ENCODE measurements at places on chromosomes 6 and 20.

DNA sequence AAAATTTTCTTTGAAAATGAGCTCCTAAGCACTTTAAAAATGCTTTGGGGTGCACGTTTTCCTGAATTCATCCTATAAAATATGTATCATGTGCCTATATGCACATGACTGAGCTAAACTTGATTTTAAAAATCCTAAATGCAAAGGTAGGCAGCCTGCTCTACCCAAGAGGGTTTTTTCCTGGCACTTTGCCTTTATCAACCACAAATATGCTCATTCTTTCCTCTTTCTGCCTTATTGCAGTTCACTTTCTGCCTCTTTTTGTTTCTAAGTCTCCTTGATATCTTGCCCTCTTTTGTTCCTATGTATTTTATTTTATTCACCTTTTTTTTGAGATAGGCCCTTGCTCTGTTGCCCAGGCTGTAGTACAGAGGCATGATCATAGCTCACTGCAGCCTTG is 229.3 kb downstream of the GRM1 start:
- no peak for DNase-seq

DNA sequence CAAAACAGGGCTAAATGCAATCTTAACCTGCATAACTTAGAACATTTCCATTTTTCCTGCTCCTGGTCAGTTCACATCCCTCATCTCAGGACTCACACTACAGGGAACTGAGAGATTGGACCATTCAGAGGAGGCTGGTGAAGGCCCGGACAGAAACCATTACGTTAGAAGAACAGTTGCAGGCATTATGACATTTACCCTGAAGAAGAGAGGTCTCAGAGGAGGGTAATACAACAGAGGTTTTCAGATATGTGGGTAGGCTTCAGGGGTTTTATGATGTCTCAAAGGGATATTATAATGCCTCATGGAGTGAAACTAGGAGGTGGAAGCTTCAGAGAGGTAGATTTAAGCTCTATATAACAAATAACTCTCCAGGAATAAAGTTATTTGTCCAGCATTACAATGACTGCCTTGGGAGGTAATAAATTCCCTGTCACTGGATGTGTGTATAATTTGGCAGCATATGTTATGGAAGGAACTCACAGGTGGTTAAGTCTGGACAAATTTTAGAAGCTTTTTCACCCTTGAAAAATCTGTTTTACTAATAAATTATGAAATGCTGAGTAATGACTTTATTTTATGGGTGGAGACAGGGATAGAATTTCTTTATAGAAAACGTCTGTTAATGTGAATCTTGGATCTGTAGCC is 36.7 kb upstream of the RIPOR2 start:
- DNase-seq: no peak

GRCh38 chr6:19830171-19830570 is 7.0 kb upstream of the ID4 start:
- no peak for DNase-seq

- no peak for DNase-seq
These were observed 19.0 kb downstream of the PXDC1 start for GRCh38 chr6:3732345-3733141.

DNA sequence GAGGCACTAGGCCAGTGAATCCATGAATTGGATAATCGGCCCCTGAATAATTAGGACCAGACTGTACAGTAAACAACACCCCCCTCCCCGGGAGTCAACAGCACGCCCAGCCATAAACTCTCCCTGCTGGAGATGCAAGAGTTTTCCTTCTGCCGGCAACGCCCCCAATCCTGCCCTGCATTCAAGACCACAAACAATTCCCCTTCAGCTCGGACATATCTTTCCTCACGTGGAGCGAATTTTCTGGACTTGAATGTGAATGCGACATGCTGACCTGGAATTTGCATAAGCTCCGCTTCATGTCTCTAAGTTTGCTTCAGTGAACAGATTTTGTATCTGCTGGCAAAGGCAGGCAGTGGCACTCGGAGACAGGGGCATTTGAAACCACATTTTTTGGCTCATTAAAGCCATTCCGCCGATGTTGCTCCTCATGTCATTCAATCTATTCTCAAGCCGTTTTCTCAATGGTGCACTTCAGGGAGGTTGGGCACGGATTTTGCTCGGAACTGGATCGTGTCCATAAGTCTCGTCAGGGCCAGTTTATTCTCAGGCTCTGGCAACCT is 38.0 kb upstream of the GMPR start:
- no peak for DNase-seq

DNA sequence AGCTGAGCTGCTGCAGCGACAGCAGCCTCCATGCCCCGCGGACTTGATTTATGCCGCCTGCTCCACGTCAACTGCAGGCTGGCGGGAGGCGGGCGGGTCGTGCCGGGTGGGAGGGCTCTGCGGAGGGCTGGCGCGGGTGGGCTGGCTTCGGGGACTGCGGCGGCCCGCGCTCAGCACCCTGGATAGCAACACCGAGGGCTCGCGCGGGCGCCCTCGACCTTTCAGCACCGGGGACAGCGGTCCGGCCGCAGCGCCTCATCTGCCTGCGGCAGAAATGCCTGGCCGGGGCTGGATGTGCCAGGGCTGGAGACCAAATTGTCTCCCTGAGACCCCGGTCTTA is 792 bp downstream of the SNAP25 start:
- peak; percentile 21 for DNase-seq

DNA sequence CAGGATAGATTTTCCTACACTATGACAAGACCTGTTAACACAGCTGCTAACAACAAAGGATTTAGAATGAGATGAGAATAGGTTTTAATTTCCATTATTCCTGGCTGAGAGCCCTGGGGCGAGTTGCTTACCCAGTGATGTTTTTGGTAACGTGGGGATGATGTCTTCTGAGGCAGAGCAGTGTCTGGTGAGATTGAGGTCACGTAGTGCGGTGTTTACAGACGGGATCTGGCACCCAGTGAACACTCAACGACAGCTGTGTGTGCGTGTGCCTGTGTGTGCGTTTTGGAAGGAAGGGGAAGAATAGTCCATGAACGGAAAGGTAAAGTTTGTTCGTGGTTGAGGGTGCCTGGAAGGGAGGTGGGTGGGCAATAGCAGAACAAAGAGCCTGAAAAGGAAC is 384.7 kb downstream of the C6orf118 start:
- no peak for DNase-seq

GRCh38 chr6:105849746-105850145 is 236.4 kb upstream of the PRDM1 start:
- no peak for DNase-seq

GRCh38 chr20:50731930-50732690 is 730 bp downstream of the PARD6B start:
- no peak for DNase-seq

- DNase-seq: no peak
These were observed 18.5 kb upstream of the IRF4 start for GRCh38 chr6:373031-373430.

GRCh38 chr20:63641146-63641791 is 12.0 kb downstream of the STMN3 start:
- DNase-seq: no peak

GRCh38 chr20:56443654-56444540 is 24.5 kb upstream of the RTF2 start:
- no peak for DNase-seq

GRCh38 chr20:8036771-8037170 is 17.2 kb upstream of the TMX4 start:
- no peak for DNase-seq

GRCh38 chr6:6686748-6687601 is 98.5 kb downstream of the LY86 start:
- DNase-seq: no peak

DNA sequence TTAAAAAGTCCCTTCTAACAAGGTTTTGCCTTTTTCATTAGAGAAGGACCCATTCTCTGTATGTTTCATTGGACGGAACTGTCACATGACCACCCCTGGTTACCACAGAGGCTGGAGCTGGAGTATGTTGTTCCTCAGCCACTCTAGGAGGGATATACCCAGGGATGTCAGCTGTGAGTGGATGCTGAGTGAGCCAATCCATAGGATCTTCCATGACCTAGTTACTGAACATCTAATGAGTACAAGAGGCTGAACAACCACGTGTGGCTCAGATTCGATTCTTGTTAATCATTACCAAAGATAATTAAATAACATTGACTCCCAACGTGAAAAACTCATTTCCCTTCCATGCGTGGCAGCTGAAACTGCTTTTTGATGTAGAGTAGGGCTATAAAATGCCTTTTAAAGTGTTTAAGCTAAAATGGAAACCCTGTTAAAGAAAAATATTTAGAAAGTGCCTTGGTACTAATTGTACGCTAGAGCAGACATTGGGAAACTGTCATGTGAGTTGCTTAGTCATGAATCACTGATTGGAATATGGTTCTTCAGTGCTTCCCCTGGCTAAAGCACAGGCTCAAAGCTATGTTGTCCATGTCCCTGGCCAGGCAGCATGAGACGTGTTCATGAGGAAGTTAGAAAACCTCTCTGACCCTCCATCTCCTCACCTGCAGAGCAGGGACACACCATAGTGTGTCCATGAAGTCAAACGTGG is 256.1 kb downstream of the ZNF217 start:
- DNase-seq: no peak

DNA sequence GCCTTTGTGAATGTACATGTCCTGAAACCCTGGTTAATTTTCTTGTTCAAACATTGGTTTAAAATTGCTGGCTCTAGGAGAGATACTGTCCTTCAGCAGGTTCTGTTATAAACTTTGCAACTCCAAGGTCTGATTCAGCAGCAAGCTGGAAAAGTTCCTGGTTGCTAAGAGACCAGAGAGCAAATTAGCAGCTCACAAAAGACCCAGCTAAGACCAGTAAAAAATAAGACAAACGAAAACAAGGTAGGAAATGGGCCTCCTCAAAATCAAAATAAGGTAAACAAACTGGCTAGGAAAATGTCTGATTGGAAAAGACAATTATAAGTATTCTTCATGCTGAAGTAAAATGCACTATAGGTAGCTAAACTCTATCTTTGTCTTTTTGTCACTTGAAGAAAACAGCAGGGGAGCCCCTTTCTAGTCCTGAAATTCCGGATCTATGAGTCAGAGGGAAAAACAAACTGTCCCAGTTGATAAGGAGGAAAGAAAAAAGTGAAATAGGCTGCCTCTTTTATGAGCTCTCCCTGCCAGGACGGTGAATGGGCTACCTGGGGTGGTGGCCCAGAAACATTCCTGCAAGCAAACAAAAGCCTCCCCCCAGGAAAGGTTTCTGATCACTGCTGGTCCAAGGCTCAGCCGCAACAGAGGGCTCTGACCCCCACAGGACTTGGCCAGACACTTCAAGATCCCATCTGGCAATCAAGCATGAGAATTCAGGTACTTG is 41.6 kb downstream of the UNC5CL start:
- DNase-seq: peak; percentile 21

- no peak for DNase-seq
These were observed 65.7 kb downstream of the PSMG4 start for GRCh38 chr6:3324262-3324942.

GRCh38 chr6:3946778-3947177 is 97.6 kb downstream of the FAM50B start:
- DNase-seq: no peak

DNA sequence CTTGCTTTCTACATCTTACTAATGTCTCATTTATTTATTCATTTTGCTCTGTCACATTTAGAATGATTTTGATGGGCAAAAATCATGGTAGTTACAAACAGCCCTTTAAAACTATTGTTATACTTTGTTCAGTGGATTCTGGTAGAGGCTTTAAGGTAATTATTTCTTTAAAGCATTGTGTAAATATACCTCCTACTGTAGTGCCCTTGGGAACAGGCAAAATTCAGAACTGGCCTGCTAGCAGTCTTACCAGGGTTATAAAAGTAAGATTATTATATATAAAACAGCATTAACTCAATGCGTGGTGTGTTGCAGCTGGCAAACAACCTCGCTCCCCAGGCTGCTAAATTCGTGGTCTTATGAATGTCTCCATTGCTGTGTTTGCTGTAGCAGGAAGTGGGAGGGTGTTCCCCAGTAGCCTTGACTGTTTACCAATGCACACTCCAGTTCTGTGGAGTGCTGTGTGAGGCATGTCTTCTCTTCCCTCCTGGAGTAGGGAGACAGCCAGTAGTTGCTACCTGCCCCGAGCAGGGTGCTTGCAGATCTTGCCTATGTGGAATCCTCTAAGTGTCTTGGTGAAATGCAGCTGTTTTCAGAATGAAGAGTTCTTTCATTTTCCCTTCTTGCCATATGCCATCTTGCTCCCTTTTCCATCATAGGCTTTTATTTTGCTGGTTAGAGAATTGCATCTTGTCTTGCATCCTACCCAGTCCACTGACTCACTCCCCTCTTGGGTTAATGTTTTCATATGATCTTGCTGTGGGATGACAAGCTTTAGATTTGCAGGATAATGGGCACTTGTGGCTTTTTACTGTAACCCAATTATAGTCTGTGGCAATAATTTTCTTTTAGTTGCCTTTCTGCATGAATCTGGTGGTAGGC is 45.3 kb downstream of the IGF2R start:
- DNase-seq: no peak

GRCh38 chr6:28933069-28933468 is 9.3 kb upstream of the TRIM27 start:
- no peak for DNase-seq

- DNase-seq: no peak
These were observed 40.6 kb upstream of the REV3L start for GRCh38 chr6:111523484-111524167.

GRCh38 chr20:50558483-50558925 is 48.3 kb downstream of the PTPN1 start:
- no peak for DNase-seq

GRCh38 chr20:12030470-12030869 is 112.8 kb downstream of the BTBD3 start:
- DNase-seq: no peak

DNA sequence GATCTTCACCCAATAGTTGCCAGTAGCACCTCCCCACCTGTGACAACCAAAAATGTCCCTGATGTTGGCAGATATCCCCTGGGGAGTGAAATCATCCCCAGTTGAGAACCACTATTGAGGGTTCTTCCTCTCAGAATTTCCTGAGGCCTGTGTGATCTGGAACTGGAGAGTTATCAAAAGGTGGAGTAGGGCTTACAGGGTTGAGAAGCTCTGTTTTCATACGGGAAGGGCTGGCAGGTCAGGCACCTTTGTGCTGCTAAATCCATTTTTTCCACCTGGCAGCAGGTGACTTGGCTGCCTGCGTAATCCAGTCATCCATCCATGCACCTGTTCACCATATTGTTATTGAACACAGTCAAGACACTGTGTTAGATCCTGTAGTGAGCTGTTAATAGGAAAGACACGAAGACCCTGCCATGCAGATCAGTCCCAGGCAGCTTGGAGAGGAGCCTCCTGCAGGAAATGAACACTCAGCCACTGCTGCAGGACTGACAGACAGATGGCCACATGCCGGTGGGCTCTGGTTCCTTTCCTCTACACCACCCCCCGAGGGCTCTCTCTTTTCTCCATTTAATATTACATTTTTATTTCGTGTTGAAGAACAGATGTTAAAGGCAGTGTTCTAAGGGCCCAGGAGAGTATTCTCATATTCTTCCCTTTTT is 5.4 kb downstream of the DUSP22 start:
- no peak for DNase-seq

DNA sequence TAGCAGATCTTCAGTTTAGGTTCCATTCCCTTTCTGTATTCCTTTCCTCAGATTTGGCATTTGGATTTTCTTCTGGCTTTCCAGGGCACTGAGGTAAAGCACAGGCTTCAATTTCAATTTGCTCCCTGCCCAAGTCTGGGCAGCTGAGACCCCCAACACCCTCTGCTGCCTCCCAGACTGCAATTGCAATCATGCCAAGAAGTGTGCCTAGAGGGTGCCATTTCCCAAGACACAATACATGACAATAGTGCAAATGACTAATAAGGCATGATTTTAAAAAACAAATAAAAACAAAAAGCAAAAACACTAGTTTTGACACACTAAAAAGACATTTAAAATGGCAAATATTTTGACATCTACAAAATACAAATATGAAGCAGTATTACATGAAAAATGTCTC is 364.8 kb downstream of the EPM2A start:
- no peak for DNase-seq

- peak; percentile 31 for DNase-seq
These were observed 744.1 kb downstream of the DHX35 start for GRCh38 chr20:39706184-39706663.
